ENCODE measurements at places on chromosomes 16 and 17. TPM values are rescaled to one million over a fixed set of nuclear protein-coding genes. Genes with fewer than 3 reads are reported as not detected.

DNA sequence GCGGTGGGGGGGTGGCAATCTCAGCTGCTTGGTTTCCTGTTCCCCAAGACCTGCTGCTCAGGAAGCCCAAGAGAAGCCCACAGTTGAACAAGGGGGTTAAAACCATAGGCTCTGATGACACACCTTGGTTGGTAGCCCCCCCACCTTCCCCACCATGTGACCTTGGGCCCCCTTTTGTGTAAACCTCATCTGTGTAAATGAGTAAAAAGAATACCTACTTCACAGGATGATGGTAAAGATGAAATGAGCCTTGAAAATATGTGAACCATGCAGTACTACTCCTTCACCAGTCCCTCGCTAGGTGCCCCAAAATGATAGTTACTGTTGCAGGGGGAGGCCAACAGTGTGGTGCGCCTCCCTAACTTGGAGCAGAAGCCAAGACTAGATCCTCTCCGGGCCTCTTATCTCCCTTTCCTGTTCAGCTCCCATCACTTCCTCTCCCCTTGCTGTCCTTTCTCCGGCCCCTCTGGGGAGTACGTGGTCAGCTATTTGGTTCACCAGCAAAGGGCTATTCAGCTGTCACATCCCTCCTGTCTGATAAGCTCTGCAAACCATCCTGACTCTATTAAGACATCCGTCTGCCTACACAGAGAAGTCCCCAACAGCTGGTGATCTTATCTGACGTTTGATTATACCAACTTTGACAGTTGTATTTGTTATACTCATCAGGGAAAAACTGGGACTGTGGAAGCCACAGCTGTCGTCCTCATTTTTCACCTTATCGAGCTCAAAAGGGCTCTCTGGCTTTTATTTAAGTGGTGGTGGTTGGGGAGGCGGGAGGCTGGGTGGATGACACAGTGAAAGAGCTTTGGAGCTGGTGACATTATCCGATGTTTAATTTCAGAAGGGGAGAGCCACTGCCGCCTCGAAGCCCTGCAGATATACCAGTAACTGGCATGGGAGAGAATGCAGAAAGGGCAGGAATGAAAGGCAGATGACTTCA is 19.9 kb downstream of the DCAKD start:
- no peak for DNase-seq

DNA sequence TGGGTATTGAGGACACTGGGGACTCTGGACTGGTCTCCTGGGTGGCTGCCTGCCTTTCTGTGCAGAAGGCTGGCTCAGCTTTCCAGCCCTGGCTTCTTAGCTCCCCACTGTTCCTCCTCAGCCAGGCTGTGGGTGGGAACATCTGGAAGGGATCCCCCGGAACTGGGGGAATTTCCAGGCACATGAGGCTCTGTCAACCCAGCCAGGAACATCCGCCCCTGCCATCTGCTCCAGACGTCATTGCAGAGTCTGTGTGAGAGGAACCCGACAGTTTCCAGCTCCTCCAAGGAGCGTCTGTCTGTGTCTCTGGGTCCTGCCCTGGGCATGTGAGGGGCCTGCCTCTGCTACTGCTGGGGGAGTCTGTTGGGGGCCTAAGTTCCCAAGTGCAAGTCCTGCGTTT is 36.2 kb upstream of the CRHR1 start:
- DNase-seq = peak; percentile 55

DNA sequence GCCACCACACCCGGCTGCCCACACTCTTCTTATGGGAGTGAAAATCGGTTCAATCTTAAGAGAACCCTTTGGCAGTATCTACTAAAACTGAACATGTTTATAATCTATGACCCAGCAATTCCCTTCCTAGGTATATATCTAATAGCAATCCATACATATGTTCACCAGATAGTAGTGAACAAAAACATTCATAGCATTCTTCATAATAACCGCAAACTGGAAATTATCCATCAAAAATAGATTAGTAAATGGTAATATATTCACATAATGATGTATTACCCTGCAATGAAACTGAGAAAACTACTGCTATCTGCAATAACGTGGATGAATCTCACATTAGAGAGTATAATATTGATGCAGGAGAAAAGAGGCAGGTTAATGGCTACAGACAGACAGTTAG is 23.1 kb downstream of the COPRS start:
- no peak for DNase-seq

DNA sequence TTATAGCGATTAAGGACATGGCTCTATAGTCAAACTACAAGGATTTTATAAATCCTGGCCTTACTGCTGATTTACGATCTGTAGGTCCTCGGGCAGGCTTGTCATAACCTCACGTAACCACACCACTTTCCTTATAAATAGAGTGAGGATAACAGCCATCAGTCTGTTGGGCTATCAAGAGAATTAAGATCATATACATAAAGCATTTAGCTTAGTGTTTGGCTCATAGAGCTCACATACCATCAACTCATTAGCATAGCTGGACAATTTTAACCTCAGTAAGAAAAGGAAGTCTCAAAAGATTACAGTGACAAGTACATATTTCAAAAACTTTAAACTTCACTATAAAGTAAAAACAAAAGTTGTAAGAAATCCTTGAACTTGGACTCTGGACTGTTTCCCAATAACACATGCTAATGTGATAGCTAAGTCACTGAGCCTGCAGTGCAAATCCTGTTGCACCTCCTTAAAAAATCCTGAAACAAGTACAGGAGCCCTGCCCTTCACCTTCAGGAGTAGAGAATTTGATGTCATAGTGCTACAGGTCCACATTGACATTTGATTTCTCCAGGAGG is 20.8 kb upstream of the CLEC3A start:
- no peak for DNase-seq

The C1QTNF8 gene
- total RNA-seq = not detected

DNA sequence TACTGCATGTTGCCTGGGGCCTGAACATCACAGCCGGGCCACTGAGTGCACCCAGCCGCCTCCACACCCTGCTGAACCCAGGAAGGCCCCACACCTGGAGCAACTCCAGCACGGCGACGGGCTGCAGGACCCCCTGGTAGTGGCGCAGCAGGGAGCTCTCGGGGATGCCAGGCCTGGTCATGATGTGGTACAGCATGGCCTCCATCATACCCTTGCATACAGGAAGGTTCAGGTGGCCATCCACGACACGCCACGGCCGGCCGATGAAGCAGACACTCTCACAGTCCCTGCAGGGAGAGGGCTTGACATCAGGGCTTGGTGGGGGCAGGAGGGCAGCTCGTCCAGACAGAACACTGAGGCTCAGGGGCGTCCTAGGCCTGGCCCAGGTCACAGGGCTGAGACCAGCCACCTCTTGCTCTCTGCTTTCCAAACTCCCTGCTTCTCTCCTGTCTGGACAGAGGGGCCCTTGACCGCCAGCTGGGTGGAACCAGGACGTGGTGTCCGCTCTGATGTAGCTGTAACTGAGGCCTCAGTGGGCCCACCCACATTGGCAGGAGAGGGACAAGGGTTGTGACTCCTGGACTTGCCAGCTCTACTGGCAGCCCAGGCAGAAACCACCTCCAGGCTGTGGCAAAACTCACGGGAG is 60.3 kb downstream of the IL21R start:
- no peak for DNase-seq

The CENPV gene
- total RNA-seq = 48.2 TPM

GRCh38 chr16:49951574-49952195 is 73.3 kb upstream of the CNEP1R1 start:
- no peak for DNase-seq

The WNT9B gene
- 2.1 TPM for total RNA-seq

- no peak for DNase-seq
These were observed 142.9 kb downstream of the RAB11FIP4 start for GRCh38 chr17:31534223-31534888.

The SMPD3 gene
- total RNA-seq = 29.6 TPM

The KREMEN2 gene
- total RNA-seq = not detected

DNA sequence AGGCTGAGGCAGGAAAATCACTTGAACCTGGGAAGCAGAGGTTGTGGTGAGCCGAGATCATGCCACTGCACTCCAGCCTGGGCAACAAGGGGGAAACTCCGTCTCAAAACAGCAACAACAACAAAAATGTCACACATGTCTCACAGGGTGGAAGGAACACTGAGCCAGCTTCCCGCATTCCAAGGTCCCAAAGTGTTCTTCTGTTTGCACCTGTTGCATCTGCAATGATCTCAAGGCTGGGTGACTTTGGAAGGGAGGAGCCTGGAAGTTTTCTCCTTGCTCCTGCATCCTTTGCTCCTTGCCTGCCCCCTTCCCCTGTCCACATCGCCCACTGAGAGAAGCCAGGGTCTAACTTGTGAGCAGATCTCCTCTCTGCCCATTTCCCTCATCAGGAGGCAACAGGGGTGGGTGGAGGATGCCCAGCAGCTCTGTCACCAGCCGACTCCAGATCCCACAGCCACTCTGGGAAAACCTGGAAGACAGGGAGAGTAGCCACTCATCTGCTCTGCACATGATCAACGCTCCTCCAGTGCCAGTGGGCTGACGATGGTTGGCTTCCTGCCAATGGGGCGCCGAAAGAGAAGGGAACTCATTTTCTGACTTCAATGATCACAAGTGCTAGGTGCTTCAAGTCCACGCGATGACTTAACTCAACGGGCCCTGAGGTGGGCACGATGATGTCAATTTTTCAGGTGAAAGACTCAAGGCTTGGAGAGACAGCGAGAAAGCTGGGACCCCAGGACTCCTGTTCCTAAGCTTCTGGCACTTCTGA is 12.6 kb downstream of the CHST6 start:
- DNase-seq = no peak

DNA sequence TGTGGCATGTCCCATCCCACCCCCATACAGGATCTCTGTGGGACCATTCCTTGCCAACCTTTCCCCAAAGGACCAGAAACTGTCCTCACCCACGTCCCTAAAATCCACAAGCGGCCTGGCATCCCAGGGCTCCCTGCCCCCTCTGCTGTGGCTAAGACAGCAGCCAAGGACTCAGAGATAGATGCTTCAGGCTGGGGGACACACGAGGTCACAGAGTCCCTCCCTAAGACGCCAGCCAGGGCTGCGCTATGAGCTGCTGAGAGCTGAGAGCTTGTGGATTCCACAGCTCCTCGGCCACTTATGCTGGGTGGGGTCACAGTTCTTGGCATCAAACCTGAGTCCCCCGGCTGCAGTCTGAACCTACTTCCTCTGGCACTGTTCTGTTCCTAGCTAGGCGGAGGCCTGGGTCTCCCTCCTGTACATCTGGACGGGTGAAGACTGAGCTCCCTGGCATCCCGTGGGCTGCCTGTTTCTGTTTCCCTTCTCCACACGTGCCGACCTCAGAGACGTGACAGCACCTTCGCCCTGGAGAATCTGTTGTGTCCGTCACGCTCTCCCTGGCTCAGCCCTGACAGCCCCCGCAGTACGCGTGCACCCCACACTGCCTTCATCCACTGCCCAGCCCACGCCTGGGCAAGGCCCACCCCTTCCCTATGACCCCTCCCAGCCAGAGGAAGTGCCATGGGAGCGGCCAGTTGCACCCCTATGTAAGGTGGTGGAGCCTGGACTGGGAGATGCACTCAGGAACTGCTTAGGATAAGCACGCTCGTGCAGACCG is 61.2 kb downstream of the ENGASE start:
- no peak for DNase-seq

DNA sequence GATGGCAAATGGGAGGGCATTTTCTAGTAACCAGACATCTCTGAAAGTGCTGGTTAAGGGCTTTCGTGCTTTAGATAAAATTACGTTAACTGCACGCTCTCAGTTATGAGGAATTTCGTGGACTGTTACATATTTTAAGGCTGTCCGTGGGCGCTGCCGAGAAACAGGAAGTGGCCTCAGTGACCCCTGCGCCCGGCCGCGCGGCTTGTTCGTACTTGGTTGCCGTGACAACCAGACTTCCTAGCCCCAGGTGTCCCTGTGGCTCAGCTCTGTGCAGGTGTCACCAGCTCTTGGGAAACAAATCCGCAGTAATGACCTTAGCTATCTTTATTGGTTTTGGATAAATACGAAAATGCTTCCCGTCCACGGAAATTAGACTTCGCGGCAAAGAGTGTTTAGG is 52.7 kb downstream of the LMF1 start:
- DNase-seq = no peak

DNA sequence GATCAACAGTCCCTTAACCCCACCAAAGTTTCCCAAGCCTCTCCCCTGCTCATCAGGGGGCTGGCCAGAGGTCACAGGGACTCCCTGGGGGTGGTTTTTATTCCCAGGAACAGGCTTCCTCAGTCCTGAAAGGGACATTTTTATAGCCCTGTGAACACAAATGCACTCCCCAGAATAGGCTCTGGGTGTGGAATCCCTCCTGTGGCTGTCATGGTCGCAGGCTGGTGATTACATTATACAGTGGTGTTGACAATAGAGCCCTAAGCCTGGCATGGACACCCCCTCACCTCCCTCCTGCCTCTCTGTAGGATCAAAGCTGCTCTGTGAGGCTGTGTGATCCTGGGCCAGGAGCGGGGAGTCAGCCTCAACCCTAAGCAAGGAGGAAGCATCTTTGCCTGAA is 1.4 kb upstream of the CA4 start:
- no peak for DNase-seq

The LDHD gene
- 21.8 TPM for total RNA-seq

GRCh38 chr16:68910051-68910450 is 66.7 kb downstream of the TANGO6 start:
- DNase-seq = no peak

- DNase-seq = no peak
These were observed 7.0 kb downstream of the RNF227 start for GRCh38 chr17:7909089-7909488.

- no peak for DNase-seq
These were observed 33.2 kb downstream of the WDR59 start for GRCh38 chr16:74951681-74952080.

DNA sequence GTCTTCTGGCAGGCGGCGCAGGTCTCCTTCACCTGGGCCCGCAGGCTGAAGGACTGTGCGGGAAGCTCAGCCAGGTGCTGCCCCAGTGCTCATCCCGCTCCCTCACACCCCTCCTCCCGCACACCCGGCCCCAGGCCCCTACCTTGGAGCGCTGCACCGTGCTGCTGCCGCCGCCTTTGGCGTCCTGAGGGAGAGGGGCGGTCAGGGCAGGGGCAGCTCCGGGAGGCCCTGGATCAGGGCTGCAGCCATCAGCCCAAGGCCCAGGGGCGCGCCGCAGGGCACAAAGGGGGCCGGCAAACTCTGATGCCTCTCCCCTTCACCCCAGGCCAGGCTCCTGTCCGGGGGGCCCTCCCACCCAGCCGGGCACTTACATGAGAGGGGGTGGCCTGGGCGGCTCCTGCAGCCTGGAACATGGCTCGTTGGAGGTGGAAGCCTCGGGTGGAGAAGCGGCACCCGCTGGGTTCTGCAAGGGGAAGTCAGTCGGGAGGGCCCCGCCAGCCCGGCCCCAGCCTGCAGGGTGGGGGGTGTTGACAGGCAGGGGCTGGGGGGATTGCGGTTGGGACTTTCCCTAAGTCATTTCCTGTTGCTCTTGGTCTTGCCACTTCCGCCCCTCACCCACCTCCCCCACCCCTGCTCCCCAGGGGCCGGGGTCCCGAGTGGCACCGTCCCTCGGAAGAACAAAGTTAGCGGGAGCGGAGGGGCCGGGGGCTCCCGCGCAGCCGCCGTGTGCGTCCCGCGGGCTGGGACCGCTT is 863 bp downstream of the LIMD2 start:
- DNase-seq = no peak

- DNase-seq = no peak
These were observed 6.6 kb upstream of the STAT3 start for GRCh38 chr17:42394838-42395237.
